ENCODE measurements at places on chromosomes 4 and X.

GRCh38 chr4:157574606-157575005 lies 354.1 kb downstream of the GRIA2 start:
- no peak for DNase-seq

DNA sequence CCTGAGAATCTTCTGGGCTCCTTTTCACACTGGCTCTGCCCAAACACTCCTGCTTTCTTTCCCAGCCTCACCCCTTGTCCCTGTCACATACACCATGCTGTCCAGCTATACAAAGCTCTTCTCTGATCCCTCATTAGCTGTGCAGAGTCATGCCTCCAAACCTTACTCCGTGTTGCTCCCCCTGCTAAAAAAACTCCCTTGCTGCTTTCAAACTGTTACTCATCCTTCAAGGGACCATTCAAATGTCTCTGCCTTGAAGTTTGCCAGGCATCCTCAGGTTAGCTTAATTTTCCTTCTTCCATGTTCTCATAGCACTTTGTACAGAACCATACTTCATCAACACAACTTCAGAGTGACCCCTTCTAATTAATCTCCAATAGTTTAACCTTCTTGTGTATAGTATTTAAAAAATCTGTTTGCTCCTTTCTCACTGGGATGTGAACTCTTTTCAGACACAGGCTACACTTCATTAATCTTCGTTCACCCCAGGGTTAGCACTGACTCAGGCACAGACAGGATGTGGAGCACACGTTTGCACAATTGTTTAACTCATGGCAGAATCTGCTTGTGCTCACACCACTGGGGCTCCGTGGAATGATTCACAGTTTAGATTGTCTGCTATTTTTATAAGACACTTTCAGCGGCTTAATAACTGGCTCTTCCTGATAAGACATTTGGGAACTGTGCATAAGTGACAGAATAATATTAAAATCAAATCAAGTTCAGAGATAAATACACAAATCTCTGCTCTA lies 21.4 kb upstream of the SEL1L3 start:
- no peak for DNase-seq

DNA sequence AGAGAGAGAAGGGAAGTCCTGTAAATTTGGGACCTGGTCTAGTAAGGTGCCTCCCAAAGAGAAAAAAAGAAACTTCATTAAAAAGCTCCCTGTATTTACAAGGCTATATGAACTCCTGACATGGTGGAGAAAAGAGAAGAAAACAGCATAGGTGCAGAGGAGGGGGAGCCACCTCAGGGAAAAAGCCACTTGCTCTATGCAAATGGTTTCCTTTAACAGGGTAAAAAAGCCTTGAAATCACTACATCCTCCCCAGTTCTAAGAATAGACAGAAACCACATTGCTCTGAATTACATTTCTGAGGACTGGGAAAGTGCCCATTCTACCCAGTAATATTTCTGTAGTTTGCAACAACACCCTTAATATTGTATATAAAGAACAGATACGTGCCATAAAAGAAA lies 165.5 kb downstream of the KLF8 start:
- DNase-seq = no peak

GRCh38 chr4:112704991-112705845 lies 68.3 kb downstream of the LARP7 start:
- DNase-seq = peak; percentile 39

DNA sequence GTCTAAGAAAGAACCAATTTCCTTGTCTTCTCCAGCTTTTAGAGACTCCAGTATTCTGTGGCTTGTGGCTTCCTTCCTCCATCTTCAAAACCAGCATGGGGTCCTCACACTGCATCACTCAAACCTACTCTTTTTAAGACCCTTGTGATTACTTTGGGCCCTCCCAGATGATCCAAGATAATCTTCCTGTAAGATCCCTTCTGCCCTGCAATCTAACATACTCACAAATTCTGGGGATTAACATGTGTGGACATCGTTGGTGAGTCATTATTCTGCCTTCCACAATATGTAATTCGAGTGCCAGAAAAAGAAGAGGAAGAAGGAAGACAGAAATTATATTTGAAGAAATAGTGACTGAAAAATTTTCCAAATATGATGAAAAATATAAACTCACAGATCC lies 47.9 kb downstream of the BEND4 start:
- no peak for DNase-seq

- DNase-seq = no peak
Measured at GRCh38 chr4:22625311-22625710, 67.4 kb upstream of the GBA3 start.

GRCh38 chr4:71584585-71584984 lies 199.3 kb downstream of the GC start:
- no peak for DNase-seq

DNA sequence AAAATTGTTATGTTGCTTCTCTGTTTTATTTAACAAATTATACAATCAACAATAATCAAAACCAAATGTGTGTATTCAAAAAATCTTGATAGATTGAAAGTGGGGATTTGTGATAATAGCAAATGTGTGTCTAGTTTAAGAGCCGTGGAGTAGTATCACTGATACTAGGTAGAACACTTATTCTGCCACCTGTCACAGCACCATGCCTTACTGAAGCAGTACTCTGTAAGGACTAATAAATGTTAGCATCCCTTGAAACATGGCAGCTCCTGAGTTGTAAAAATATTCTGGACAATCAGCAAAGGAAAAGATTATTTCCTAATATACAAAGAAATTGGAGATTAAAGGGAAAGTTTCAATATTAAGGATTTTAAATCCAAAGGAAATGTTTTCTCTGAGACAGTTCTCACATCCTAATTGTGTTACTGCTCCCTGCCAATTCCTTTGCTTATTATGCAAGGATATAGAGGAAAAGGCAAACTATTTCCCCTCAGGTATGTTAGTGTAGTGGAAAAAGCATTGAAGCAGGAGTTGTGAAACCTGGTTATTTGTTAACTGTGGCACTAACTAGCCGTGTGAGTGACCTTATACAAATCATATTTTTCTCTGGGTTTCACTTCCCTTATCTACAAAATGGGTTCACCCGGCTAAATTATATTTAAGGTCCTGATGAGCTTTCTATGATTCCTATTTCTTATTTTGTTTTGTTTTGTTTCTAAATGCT lies 303.1 kb downstream of the ARHGAP24 start:
- DNase-seq = no peak

DNA sequence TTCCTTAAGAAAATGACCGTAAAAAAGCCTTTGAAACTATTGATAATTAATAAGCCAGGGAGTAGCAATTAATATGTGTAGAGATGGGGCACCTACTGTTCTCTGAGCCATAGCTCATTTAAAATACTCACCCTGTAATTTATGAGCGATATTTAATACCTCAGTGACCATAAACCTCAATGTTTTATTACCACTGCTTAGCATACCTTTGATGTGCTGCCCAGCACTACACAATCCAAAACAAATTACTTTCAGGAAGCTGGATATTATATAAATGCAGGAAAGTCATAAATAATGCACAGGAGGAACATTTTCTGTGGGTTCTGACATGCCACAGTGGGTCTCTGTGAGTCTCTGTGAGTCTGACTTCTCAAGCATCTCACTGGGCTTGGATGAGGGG lies 166.1 kb upstream of the RPL34 start:
- DNase-seq = no peak

GRCh38 chrX:123083924-123084323 lies 100.2 kb upstream of the GRIA3 start:
- DNase-seq = no peak
